Upper lobe of right lung (tissue), 1 donor: ENCODE measurements at places on chromosomes 2 and 18.

DNA sequence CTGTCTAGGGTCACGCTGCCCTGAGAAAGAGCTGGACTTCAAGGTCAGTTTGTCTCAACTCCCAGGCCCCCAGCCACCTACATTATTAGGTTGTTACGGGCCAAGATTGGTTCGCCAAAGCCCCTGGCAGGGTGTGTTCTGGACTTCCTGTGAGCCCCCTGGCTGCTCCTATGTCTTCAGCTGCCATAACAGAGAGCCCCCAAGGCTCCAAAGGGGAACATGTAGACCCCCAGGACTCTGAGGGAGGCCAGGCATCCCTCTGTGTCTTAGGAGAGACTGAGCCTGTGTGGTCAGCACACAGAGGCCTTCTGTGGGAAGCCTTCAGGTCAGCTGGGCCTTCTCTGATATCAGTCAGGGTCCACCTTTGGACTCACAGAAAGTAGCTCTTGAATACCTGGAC lies 58.3 kb downstream of the INHBB start:
- no peak for DNase-seq

DNA sequence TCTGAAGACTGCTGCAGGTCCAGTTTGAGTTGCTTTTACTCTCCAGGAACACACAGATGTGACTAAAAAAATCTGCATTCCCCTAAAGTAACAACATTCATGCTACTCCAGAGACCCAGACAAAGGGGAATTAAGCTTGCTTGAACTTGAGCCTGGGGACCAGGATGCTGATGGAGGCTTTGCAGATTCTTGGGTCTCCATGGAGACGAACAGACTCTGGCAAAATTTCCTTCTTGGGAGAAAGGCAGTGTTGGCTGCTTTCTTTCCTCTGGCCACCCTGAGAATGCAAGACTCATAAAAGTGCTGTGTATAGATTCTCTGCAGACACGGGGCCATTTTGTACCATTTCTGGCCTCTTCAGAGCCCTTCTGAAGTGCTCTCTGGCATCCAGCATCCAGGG lies 112.0 kb downstream of the ACTR3 start:
- DNase-seq = no peak

DNA sequence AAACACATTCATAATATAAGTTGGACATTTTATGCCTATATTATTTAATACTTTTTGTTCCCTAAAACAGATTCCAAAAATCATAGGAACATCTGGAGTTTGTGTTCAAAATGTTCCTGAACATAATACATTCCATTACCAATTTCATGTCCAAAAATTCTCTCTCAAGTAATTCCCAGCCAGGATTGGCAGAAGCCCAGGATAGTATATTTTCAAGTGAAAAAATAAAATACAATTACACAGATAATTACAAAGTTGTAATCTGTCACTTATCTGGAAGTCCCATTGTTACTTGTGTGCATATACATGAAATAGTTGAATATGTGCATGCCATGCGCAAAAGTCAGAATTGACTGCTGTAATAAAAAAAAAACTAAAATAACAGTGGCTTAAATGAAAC lies 5.2 kb upstream of the SCN7A start:
- no peak for DNase-seq

DNA sequence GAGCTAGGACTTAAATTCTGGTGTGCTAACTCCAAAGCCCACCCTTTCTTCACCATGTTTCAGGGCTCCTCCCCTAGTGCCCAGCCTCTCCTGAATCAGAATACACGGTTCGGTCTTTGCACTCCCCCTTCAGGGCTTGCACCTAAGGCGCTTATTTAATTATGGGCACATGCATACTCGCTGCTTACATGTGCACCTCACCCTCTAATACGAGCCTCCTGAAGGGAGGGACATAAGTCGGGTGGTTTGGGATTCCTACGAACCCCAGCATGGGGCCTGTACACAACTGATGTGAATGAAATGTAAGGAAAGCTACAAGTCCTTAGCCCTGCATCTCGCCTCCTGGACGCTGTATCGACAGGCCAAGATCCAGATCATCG lies 435 bp downstream of the IFT172 start:
- no peak for DNase-seq

DNA sequence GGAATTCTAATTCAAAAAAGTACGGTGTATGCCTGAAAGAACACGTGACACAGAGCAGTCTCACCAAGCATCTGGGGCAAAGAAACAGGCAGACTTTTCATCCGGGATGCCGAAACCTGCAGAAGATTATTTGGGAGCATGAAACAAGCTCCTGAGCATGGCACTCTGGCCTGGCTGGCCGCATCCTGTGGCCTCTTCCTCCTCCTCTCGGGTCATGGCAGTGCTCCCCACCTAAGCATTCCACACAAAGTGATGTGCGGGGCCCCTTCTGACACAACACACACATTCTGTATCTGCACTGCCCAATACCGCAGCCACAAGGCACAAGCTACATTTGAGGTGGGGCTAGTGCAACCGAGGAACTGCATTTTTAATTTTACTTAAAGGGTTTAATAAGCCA lies 380.8 kb downstream of the NBAS start:
- no peak for DNase-seq

DNA sequence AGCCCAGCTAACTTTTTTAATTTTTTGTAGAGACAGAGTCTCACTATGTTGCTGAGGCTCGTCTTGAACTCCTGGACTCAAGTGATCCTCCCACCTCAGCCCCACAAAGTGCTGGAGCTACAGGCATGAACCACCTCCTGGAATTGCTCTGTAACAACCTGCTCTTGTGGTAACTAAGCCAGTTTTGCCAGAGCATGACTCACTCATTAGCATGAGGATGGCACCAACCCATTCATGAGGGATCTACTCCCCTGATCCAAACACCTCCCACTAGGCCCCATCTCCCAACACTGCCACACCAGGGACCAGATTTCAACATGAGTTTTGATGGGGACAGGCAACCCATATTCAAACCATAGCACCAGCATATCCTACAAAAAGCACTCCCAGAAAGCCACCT lies 348.9 kb upstream of the RAB12 start:
- no peak for DNase-seq

- no peak for DNase-seq
These were observed 48.6 kb upstream of the RPL31 start for GRCh38 chr2:100953406-100954043.

GRCh38 chr18:23812546-23813440 lies 123.5 kb downstream of the LAMA3 start:
- no peak for DNase-seq

DNA sequence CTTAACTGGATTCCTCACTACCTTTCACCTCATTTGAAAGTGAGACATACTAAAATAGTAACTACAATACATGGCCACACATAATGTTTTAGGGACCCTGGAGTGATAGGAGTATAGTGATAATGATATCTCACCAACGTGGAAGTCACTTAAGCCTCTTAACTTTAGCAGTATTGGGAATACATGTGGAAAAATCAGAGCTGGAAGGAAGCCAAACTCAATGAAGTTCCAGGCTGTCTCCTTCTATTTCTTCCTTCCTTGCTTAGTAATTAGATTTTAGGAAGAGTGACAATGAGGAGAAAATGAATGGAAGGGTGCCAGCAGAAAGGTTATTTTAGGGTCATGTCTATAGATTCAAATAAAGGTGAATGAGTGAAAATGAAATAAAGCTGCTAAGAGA lies 387.3 kb downstream of the PLCL1 start:
- DNase-seq = no peak

DNA sequence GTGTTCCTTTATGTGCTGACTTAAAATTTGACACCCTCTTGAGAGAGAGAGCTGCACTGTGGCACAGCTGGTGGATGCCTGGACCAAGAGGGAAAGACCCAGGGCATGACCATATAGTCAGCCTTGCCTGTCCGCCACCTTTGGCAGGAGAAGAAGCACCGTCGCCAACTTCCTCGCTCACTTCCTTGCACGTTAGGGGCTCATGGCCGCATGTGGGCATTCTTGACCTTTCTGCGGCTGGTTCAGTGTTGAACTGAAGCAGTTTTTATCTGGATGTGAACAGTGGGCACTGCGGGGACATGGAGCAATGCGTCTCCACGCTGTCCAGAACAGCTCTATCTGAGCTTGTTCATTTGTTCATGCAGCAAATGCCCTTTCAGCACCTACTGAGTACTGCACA lies 66.9 kb downstream of the TRAPPC12 start:
- DNase-seq = no peak

- DNase-seq = no peak
These were observed 32.6 kb downstream of the MRPL33 start for GRCh38 chr2:27804146-27804545.

- DNase-seq = no peak
These were observed 2.5 kb downstream of the PDK1 start for GRCh38 chr2:172558372-172558771.

GRCh38 chr2:65746931-65747675 lies 314.7 kb upstream of the SPRED2 start:
- no peak for DNase-seq

GRCh38 chr2:73283545-73284295 lies 558 bp downstream of the FBXO41 start:
- no peak for DNase-seq
